Vagina (tissue), 2 donors: ENCODE measurements at places on chromosomes 7 and 10. TPM values are rescaled to one million over a fixed set of nuclear protein-coding genes. Genes with fewer than 3 reads are reported as not detected.

GRCh38 chr7:42440951-42441350 is 203.9 kb upstream of the GLI3 start:
- DNase-seq, result no peak

- no peak for DNase-seq
Measured at GRCh38 chr7:85041605-85042216, 145.1 kb downstream of the SEMA3D start.

DNA sequence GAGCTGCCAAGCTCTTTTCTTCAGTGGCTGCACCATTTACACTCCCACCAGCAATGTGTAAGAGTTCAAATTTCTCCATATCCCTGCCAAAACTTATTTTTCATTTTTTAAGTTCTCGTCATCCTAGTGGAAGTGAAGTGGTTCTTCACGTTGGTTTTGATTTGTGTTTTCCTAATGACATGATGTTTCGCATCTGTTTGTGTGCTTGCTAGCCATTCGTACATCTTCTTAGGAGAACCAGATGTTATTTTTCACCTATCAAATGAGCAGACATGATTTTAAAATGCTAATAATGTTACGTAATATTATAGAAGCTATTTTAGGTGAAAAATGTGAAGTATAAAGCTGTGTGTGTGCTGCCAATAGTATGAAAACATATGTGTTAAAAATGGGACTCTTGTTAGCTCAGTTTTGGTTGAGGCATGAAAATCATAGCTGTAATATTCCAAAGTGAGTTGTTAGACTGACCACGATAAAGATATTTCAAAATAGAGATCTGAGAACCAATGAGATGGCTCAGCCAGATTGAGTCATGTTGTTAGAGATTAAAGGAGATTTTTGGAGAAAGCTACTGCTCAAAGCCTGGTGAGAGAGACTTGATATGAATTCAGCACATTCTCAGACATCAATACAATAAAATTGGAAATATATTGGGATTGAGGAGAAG is 25.9 kb upstream of the GALNT11 start:
- no peak for DNase-seq

DNA sequence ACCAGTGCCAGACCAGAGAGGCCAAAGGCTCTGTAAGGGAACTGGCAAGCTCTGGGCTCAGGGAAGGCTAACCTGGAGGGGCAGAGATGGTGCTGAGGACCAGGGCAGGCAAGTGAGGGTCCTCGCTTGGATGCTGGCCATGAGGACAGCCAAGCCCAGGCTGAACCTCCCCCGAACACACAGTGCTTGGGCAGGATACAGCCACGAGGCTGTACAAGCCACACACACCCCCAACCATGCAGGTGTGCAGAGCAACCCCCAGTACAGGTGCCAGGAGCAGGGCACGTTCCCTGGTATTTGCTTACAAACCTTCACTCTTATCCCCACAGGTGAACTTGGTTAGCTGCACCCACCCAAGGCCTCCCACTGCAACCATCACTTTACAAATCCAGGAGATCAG is 185.7 kb downstream of the GRID1 start:
- no peak for DNase-seq

DNA sequence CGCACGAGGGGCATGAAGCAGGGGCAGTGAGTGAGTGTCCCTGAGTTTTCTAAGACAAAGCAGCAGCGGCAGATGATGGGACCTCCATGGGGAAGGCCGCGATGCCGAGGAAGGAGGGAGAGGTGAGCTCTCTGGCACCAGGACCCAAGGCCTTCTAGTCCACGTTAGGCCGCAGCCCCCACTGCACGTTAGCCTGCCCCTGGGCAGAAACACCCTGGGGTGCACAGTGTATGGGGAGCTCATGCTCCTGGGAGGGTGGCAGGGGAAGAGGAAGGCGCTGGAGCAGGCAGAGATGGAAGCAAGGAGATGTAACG is 97.3 kb upstream of the IKZF1 start:
- no peak for DNase-seq

DNA sequence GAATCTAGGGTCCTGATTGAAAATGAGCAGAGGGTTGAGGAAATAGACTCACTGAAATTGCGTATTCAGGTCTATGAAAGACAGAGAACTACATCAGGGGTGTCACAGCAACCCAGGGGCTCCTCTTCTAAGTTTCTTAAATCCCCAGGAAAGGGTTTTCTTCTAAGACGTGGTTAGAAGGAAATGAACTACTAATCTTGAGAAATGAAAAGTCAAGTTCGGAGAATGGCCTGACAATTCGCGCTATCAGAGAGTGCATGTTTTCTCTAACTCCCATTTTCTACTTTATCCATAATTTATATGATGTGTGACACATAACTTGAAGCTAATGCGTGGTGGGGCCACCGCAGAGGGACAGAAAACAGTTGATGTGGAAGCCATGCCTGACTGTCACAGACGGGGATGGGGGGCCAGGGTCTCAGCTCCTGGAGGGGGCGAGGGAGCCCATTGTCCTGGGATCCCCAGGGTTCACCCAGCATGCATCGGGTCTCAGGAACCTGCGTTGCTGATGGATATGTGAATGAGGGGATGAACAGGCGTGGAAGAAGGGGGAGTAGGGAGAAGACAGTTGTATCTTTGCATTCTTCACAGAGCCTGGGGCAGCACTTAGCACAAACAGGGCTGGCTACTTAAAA is 86.3 kb downstream of the PTPRE start:
- DNase-seq, result no peak

GRCh38 chr7:116572036-116572435 is 47.2 kb downstream of the CAV1 start:
- DNase-seq, result no peak

GRCh38 chr7:114083166-114084001 is 164.6 kb upstream of the PPP1R3A start:
- DNase-seq, result no peak

Gene TMEM140
- 20.4 TPM for total RNA-seq

Gene SMO
- total RNA-seq, result 22.1 TPM

Gene GSDME
- 11.0 TPM for total RNA-seq

Gene GAD2
- total RNA-seq, result not detected

Gene PDK4
- 399 TPM for total RNA-seq

Gene PHKG1
- total RNA-seq, result not detected

Gene PTN
- 48.4 TPM for total RNA-seq

Gene AMPH
- 13.3 TPM for total RNA-seq

Gene PON1
- not detected for total RNA-seq
